ENCODE measurements at places on chromosomes 2 and 18.

DNA sequence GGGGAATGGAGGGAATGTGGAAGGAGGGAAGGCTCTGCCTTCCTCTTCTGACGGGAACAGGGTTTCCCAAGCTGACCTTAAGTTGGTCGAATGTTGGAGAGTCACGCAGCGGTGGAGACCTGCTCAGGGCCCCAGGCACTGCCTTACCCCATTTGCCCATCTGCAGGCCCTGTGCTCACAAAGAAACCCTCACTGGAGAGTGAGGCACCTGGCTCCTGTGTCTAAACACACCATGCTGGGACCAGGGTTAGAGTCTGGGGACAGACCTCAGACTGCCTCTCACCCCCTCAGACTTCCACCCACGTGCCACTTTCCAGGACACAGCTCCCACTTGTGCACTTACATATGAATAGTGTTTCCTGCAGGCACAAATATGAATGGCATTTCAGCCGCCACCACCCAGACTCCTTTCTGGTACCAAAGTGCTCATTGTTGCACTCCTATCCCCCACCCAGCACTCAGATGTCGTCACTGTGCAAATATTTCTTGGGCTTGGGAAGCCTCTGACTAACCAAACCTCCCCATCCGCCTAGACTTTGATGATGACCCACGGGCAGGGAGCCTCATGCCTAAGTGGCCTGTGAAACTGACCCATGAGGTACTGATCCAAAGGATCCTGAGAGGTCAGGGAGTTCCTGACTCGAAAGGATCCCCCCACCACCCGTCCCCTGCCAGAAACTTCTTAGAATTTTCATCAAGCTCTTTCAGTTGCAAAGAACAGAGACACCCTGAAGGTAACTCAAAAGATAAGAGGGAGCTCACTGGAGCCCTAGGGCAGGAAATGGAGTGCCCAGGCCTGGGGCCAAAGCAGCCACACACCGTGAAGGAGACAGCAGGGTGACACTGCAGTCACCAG, 78.3 kb downstream of the STPG4 start:
- H3K27ac ChIP-seq: peak overlapping the region; percentile 64
- no peaks in the 10 kb centered on the region for H3K27me3 ChIP-seq
- no peak overlapping the region for H3K4me3 ChIP-seq
- no peaks in the 10 kb centered on the region for H3K36me3 ChIP-seq

- no peaks in the 10 kb centered on the region for H3K27me3 ChIP-seq
- H3K4me1 ChIP-seq: peaks cover 9% of the 10 kb centered on the region
Observed at GRCh38 chr2:183011743-183012142, 26.5 kb downstream of the NCKAP1 start.

DNA sequence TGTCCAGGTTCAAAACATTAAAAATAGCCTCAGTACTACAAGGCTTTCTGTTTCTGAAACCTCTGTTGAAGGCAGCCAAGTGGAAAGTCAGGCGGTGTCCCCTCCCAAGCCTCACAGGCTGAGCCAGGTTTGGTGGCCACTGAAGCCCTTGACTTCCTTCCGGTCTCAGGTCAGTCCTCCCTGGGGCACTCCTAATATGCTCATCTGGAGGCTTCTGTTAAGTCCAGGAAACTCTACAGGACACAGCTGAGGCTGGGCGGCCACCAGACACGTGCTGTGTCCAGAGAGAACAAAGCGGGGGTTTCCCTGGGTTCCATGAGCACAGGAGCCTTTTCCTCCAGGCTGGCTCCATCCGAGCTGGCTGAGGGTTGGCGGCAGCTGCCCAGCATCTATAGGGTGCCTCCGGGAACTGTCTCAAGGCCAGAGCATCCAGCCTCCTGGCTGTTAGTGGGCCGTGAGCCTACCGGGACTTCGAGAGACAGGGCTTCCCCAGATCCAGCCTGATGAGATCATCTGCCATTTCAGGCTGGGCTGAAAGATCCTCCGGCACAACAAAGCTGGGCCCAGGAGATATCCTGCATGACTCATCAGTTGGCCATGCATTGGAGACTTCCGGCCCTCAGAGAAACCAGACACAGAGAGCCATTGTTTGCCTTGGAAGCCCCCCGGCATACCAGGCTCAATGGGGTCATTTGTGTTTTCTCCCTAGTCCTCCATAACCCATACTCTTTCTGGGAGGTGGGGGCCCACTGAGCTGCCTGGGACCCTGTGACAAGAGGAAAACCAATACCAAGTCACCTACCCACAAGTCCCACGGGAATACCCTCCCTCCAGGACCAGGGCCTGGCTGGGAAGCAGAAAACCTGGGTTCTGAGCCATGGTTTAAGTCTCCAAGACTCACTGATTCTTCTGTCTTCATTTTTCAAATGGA, 71.7 kb downstream of the HS1BP3 start:
- DNase-seq: peak; percentile 99
- H3K4me3 ChIP-seq: no peak overlapping the region
- peak overlapping the region; percentile 65 for H3K27ac ChIP-seq
- H3K4me1 ChIP-seq: peaks cover 6% of the 10 kb centered on the region
- no peaks in the 10 kb centered on the region for H3K36me3 ChIP-seq

- no peaks in the 10 kb centered on the region for H3K4me1 ChIP-seq
- DNase-seq: no peak
- no peaks in the 10 kb centered on the region for H3K36me3 ChIP-seq
- no peaks in the 10 kb centered on the region for H3K27me3 ChIP-seq
- H3K4me3 ChIP-seq: no peak overlapping the region
Observed at GRCh38 chr2:205965707-205966106, 120.3 kb downstream of the INO80D start.

DNA sequence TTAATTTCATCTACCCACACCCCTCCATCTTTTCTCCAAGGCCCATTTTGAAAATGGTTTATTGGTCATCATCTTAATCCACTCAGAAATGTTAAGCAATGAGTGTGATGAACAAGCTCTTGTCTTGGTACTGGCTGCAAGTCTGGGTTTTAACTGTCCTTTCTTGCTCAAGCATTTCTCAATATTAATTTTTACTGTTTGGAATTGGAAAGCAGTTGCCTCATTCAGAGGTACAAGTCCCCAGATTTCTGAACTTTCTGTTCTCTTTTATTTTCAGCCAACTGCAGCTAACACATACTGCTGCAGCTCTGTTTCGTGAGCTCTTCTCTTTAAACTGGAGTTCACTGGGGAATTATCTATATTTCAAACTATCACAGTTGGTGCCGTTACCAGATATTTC, 99.4 kb upstream of the TEX51 start:
- no peaks in the 10 kb centered on the region for H3K27me3 ChIP-seq
- DNase-seq: no peak
- no peak overlapping the region for H3K4me3 ChIP-seq
- H3K27ac ChIP-seq: no peak overlapping the region

DNA sequence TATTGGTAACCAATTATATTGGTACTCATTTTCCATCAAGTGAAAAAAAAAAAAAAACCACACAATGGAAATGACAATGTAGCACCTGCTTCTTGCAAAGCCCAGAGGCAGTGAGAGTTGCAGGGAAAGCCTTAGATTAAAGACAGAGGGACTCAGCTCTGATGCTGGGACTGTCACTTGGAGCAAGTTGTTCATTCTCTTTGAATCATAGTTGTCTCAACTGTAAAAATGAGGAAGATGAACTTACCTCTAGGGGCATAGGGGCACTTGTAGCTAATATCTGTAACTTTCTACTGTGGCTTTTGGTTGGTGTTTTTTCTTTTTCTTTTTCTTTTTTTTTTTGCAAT, 81.4 kb upstream of the LPIN2 start:
- H3K27ac ChIP-seq: no peak overlapping the region
- no peak for DNase-seq
- H3K4me1 ChIP-seq: no peaks in the 10 kb centered on the region
- H3K27me3 ChIP-seq: no peaks in the 10 kb centered on the region

GRCh38 chr2:46997329-46997728, 81.7 kb upstream of the MCFD2 start:
- H3K36me3 ChIP-seq: peaks cover 1% of the 10 kb centered on the region
- DNase-seq: no peak
- no peak overlapping the region for H3K27ac ChIP-seq
- no peaks in the 10 kb centered on the region for H3K27me3 ChIP-seq

DNA sequence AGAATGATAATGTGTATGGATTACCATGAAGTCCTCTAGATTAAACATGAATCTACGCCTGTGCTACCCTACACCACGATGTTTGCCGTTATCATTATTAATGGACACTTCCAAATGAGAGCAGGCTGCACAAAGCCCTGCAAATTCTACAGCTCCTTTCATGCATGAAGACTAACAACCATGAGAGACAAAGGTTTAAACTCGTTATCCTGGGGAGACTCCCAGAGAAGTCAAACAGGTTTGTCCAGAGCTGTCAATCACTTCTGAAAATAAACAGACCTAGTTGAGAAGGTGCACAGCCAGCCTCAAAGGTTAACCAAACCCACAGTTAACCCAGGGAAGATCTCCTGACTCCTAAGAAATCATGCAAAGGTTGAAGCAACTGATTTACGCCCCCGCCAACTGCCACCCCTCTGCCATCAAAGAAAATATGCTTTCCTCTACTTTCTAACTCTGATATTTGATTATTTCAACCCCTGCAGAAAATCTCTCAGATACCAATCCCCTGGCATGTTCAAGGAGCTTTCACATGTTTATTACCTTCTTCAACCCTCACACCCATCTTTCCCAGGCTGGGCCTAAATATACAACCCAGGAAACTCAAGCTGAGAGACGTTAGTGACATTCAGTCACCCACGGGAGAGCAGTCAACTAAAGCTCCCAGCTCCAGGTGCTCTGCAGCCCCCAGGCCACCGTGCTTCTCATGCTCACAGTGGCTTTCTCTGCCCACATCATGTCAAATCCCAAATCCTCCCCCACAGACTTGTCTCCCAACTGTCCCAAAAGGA, 35.9 kb downstream of the MYO5B start:
- no peak overlapping the region for H3K27ac ChIP-seq
- peaks cover 2% of the 10 kb centered on the region for H3K4me1 ChIP-seq
- H3K36me3 ChIP-seq: no peaks in the 10 kb centered on the region
- H3K4me3 ChIP-seq: no peak overlapping the region
- no peak for DNase-seq

GRCh38 chr2:164151522-164151921, 415.7 kb upstream of the FIGN start:
- no peak overlapping the region for H3K4me3 ChIP-seq
- no peaks in the 10 kb centered on the region for H3K27me3 ChIP-seq
- no peaks in the 10 kb centered on the region for H3K36me3 ChIP-seq
- DNase-seq: no peak
- H3K4me1 ChIP-seq: no peaks in the 10 kb centered on the region

GRCh38 chr18:73793386-73793785, 354.2 kb downstream of the FBXO15 start:
- no peaks in the 10 kb centered on the region for H3K27me3 ChIP-seq
- peak; percentile 42 for DNase-seq
- H3K36me3 ChIP-seq: no peaks in the 10 kb centered on the region
- H3K4me3 ChIP-seq: no peak overlapping the region
- H3K27ac ChIP-seq: no peak overlapping the region

DNA sequence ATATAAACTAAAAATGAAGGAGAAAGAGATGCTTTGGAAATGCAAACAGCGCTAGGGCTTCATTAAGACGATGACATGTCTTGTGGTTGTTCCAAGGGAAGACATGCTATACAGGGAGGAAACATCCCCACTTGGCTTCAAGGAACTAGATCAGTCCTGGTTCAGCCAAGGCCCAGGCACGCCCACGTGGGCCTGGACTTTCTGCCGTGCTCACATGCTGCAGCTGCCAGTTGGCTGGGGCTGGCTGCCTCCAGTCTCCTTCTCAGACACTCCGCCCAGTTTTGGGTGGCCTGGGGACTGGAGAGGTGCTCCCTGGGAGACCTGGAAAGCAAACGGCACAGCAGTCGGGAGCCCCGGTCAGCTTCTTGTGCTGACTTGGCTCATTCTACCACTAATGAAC, 109.6 kb downstream of the GLI2 start:
- no peaks in the 10 kb centered on the region for H3K27me3 ChIP-seq
- no peak overlapping the region for H3K4me3 ChIP-seq
- DNase-seq: no peak
- no peaks in the 10 kb centered on the region for H3K36me3 ChIP-seq
- H3K27ac ChIP-seq: no peak overlapping the region

- H3K36me3 ChIP-seq: no peaks in the 10 kb centered on the region
- H3K27ac ChIP-seq: no peak overlapping the region
- H3K4me3 ChIP-seq: no peak overlapping the region
- no peak for DNase-seq
- no peaks in the 10 kb centered on the region for H3K4me1 ChIP-seq
Observed at GRCh38 chr2:18077704-18078103, 199.2 kb downstream of the KCNS3 start.

DNA sequence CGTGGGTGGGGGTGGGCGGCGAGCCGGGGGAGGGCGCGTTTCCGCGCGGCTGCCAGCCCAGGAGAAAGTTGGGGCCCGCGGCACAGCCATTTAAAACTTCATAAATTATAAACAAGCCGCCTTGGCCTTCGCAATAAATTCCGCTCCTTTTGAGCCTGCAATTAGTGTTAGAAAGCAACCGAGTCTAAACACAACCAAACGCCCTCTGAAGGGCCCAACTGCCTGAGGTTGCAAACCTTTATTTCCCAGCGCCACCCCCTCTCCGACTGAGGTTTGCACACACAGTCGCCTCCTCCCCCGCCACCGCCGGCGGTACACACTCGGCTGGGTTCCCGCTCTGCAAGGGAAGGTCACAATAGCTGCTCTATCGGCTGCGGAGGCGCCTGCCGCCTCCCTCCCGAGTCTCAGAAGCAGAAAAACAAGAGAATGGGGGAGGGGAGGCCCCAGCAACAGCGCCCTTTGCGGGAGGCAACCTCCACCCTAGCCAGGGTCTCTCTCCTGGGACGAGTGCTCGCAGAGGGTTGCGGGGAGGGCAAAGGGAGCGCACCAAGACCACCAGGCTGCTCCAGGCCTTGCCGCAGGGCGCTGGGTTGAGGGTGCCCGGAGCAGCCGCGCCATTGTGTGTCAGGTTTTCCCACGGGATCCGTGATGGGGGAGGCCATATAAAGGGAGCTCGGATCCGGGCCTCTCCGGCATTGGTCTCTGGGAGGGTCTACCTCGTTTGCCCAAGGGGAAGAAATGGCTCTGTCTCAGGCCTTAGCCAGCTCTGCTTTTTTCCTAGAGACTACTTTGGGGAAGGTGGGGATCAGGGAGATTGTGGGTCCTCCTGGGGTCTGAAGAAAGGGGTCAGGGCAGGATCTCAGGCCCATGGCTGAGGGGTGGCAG, 13.4 kb upstream of the HOXD1 start:
- no peaks in the 10 kb centered on the region for H3K36me3 ChIP-seq
- H3K4me1 ChIP-seq: peaks cover 2% of the 10 kb centered on the region
- no peak overlapping the region for H3K27ac ChIP-seq

GRCh38 chr2:33365264-33365970, 111.0 kb upstream of the RASGRP3 start:
- no peak overlapping the region for H3K4me3 ChIP-seq
- DNase-seq: no peak
- no peak overlapping the region for H3K27ac ChIP-seq
- no peaks in the 10 kb centered on the region for H3K36me3 ChIP-seq
- peaks cover 3% of the 10 kb centered on the region for H3K4me1 ChIP-seq

GRCh38 chr18:7619676-7620075, 52.6 kb downstream of the PTPRM start:
- no peak for DNase-seq
- no peaks in the 10 kb centered on the region for H3K27me3 ChIP-seq
- H3K4me1 ChIP-seq: peaks cover 8% of the 10 kb centered on the region
- H3K4me3 ChIP-seq: no peak overlapping the region
- H3K27ac ChIP-seq: no peak overlapping the region

- H3K36me3 ChIP-seq: no peaks in the 10 kb centered on the region
- no peak overlapping the region for H3K4me3 ChIP-seq
- H3K27me3 ChIP-seq: no peaks in the 10 kb centered on the region
- no peaks in the 10 kb centered on the region for H3K4me1 ChIP-seq
- H3K27ac ChIP-seq: no peak overlapping the region
Observed at GRCh38 chr2:212520340-212520739, 18.3 kb downstream of the ERBB4 start.

All from mesendoderm (in vitro differentiated cells).